Testis (tissue), 5 donors: ENCODE measurements at places on chromosomes 11 and 22.

- DNase-seq: peak; percentile 44
These were observed 1.3 kb downstream of the TMEM86A start for GRCh38 chr11:18699848-18700261.

- DNase-seq: peak; percentile 85
These were observed 79.1 kb upstream of the KCNQ1OT1 start for GRCh38 chr11:2778630-2779498.

- no peak for DNase-seq
These were observed 193.6 kb upstream of the DDI1 start for GRCh38 chr11:103842795-103843194.

GRCh38 chr11:113389272-113389671 lies 1.7 kb downstream of the ANKK1 start:
- no peak for DNase-seq

GRCh38 chr11:2997406-2997805 lies 5.3 kb upstream of the NAP1L4 start:
- no peak for DNase-seq

- DNase-seq: no peak
These were observed 25.6 kb upstream of the NRIP3 start for GRCh38 chr11:9029422-9029821.

DNA sequence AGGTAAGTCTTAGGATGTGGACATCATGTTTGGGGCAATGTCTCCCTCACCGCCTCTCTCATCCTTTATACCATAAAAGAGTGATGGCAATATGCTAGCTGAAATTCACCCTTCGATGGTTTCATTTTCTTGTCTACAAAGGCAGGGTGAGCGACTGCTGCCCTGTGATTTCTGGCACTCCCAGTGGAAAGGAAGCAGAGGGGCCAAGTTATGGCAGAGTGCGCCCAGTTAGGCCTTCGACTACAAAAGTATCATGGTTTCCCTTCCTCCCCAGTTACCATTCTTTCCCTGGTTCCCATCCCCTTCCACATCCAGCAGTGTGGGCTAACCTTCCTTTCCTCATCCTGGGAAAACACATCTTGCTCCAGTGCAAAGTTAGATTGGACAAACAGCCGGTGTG lies 43.8 kb downstream of the SNX19 start:
- DNase-seq: no peak

DNA sequence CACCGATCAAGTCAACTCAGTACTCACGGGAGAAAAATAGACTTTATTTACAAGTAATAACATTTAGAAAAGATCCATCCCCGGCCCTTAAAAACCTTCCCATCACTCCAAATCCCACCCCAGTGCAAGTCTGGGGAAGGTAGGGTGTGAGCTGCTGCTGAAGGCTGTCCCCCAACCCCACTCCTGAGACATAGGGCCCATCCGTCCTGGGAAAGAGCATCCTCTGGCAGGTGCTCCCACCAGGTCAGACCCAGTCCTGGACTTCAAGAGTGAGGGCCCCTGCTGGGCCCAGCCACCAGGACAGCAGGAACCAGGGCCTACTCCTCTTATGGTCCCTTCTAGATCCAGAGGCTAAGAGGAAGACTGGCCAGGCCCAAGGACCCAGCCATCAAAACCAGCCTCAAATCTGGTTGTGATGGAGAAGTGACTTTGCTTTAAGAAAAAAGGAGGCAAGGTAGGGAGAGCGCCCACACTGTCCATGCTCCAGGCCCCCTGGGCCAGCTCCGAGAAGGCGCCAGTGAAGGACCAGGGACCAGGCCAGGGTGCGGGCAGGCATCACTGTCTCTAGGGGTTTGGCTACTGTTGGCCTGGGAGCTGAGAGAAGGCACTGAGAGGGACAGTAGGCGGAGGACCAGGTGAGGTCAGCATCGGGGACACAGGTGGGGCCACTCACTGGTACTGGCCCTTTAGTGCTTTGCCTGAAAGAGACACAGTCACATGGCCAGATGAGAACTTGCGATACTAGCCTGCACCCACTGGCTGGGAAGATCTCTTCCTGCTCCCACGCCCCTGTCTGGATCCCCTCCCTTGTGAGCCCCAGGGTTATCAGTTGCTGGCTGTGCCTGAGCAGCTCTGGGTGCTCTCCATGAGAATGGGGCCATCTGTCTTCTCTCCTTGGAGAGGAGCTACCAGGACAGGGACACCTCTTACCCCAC lies 4.4 kb downstream of the IL18BP start:
- no peak for DNase-seq

- DNase-seq: peak; percentile 38
These were observed 6.7 kb downstream of the BRD1 start for GRCh38 chr22:49820984-49821383.

- peak; percentile 4 for DNase-seq
These were observed 3.0 kb downstream of the TRIM29 start for GRCh38 chr11:120134931-120135228.

DNA sequence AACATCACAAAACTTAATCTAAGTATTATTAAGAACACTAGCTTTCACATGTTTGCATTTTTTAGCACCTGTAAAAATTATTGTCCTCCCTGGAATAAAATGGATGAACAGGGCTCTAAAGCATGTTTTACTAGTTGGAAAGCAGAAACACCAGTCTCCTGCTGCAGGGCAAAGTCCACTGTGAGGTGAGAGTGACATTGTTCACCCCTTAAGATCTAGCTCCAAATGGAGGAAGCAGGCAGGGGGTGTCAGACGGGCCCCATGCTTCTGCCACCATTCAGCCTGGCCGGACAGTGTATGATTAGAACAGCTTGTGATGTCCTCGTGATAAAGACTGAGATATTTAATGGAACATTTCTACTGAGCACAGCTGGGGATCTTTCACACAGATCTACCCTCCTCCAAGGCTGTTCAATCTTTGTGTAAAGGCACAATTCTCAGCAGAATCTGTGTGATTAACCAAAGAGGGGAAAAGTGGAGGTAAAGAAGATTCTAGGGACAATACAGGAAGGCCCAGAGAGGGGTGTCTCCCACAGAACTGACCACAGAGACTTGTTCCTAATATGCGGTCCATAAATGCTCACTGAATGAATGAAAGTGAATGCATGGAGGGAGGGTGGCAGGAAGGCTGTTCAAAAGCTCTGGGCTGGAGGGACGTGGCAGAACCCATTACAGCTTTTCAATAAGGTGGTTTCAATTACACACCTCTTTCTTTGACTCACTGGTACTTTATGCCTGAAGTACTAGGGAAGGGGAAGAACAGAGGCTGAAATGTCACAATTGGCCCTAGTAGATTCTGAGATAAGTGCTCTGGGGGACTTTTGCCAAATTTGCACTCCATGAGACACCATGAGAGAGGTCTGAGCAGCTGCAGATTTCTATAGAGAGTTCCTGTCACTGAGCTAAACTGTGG lies 239.1 kb upstream of the ARHGAP20 start:
- DNase-seq: no peak

GRCh38 chr22:36068776-36069344 lies 40.2 kb upstream of the RBFOX2 start:
- no peak for DNase-seq

DNA sequence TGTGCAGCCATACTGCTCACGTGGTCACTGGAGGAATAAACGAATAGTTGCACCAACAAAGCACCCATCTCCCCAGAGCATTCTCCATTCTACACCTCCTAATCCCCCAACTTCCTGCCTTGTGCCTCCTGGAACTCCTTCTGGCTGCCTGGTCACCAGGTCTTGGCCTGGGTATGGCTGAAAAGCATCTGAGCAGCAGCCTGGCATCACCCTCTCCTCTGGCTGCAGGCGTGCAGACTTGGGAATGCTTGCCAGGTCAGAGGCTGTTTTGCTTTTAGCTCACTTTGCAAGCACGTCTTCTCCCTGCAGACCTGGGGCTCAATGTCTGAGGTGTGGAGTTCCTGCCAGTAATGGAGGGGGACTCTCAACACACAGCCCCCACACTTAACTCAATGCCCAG lies 33.3 kb upstream of the KCNJ11 start:
- no peak for DNase-seq

GRCh38 chr11:134100171-134100570 lies 31.3 kb downstream of the JAM3 start:
- DNase-seq: no peak

GRCh38 chr11:35197292-35197691 lies 58.3 kb downstream of the CD44 start:
- DNase-seq: no peak

GRCh38 chr11:112334381-112334780 lies 73.7 kb upstream of the PLET1 start:
- no peak for DNase-seq

DNA sequence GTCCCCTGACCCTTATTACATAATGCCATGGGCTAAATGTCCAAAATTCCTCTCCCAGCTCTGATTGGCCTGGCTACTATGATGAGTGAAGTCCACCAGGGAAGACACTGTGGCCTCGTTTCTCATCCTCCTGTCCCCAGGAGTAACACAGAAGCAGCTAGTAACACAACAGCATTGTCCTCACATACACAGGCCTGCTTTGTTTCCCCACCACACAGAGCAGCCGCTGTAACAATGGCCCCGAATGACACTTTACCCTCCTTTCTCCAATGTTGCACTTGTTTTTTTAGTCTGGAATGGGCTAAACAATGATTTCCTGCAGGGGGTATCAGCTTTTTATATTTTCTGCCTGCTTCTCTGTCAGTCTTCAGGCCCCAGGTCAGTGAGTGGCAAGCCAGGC lies at the start of gene PRR5L:
TSS of gene PRR5L (plus strand) at position 363 of the 400 bp plus-strand sequence. CDS start 104,834 bp downstream, outside the sequence.
- DNase-seq: peak; percentile 38

DNA sequence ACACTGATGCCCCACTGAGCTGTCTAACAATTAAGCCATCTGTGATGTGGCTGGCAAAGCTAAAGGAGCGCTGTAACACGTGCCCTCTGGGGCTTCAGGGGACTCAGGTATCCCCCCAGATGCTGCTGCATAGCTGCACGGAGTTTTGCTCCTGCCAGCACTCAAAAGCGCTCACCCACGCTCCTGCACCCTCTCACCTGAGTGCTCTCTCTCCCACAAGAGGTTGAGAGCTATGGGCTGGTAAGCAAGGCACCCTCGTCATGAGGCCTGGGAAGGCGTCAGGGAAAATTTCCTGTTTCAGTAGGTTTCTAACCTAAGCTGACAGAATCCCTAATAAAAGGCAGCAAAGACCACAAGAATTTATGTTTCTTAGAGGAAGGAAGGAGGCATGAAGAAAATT lies 850.3 kb downstream of the OPCML start:
- DNase-seq: no peak

GRCh38 chr11:79897896-79898295 lies 457.1 kb upstream of the TENM4 start:
- no peak for DNase-seq

DNA sequence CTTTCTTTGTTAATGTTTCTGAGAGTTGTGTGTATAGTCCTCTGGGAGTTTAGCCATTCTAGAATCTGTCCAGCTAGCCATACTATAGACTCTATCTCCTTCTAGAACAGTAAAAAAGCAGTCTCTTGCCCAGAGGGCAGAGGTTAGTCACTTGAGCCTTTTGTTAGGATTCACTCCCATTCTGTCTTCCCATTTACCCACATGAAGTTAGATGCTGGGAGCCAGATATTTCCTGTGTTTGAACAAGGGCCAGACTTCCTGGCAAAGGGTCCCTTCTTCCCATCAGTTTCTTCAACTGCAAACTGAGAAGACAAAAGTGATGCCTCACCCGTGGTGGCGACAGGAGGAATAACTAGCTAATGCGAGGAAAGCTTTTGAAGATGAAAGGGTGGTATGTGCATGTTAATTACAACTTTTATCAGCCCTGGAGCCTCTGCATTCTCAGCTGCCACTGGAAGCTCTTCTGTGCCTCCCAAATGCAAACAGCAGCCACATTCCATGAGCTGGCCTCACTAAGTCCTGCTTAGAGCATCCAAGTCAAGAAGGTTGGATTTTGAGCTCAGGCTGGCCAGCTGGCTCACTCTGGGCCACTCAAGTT lies 12.8 kb downstream of the CD44 start:
- DNase-seq: no peak

DNA sequence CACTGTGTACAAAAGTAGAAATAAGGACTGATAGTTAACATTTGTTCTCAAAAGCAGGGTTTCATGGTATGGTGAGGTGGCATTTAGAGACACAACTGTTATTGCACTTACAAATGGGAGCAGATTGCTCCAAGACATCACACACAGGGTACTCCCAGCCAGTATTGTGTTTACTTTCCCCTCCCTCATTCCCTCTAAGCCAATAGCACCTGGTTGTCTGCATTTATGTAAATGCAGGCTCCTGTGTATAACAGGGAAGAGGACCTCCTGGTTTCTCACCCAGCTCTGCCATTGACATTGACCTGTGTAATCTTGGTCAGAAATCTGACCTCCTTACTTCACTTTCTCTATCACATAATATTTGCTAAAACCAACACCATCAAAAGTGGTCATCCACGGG lies 154.4 kb downstream of the NAV2 start:
- no peak for DNase-seq

DNA sequence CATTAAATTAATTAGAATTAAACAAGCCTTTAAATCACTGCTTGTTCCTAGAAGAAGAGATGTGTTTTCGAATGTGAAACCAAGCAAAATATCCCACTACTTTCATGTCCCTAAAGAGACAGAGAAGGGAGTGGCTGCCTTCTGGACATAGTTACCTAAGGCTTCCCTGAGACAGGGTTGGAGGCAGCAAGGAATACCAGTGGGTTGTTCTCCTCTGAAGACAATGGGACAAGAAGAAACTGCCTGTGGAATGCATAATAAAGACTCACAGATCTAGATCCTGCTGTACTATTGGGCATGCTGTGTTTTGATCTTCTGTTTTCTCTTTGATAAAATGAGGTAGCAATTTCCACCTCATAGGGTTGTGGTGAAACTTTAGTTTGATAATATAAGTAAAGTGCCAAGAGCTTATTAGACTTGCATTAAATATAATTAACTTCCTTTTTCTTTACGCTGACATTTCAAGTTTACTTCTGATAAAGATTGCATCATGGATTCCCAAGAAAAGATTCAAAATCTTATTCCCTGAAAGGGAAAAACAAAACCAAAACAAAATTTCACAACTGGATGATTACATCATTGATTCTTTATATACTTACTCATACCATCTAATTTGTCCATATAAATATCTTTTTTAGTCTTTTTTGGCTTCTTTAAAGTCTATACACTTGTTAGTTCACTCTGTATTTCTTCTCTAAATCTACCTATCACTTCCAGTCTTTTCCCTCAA lies 621.3 kb downstream of the ETS1 start:
- DNase-seq: no peak

DNA sequence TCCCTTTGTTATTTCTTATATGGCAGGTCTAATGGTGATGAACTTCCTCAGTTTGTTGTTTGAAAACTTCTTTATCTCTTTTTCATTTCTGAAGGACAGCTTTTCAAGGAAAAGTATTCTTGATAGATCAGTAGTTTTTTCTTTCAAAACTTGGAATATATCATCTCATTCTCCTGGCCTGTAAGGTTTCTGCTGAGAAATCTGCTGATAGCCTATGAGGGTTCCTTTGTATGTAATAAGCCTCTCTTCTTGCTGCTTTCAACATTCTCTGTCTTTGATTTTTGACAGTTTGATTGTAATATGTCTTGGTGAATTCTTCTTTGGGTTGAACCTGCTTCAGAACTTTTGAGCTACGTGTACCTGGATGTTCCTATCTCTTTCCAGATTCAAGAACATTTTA lies 46.0 kb downstream of the PIWIL4 start:
- DNase-seq: no peak

- DNase-seq: peak; percentile 87
These were observed 107.5 kb upstream of the SESN3 start for GRCh38 chr11:95338430-95338991.
